T follicular helper cell (primary cell): ENCODE measurements at places on chromosomes 11 and 22.

DNA sequence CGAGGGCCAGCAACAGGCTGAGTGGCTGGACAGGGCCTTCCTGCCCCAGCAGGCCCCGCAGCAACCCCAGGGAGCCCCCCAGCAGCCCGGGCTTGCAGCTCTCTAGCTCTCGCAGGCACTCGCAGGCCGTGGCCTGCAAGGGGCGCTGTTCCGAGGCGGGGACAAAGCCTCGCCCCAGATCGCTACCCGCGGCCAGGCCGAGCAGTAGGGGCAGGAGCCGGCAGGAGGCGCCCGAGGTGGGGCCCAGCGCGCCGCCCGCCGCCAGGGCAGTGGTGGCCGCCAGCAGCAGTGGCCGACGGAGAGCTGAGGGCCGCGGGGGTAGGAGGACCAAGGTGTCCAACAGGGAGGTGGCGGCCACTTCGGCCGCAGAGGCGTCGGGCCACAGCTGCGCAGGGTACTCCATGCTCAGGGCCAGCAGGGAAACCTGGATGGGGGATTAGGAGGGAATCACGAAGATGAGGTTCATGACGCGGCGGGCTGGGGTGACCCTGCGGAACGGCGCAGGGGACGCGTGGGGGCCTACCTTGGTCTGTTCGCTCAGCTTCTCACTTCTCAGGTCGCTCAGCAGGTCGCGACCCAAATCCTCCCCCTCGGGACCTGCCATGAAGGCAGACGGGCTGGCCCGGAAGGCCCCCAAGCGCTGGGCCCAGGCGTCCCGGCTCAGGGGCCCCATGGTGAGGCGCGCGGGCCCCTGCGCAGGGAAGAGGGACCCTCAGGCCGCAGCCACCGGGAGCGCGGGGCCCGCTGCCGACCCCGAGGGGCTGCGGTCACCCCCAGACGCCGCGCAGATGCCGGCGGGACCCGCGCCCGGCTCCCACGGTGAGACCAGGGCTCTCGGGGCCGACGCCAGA, 632 bp downstream of the AP5B1 start:
- DNase-seq: peak; percentile 64

GRCh38 chr22:44436736-44437135, 61.3 kb downstream of the RTL6 start:
- DNase-seq: no peak

DNA sequence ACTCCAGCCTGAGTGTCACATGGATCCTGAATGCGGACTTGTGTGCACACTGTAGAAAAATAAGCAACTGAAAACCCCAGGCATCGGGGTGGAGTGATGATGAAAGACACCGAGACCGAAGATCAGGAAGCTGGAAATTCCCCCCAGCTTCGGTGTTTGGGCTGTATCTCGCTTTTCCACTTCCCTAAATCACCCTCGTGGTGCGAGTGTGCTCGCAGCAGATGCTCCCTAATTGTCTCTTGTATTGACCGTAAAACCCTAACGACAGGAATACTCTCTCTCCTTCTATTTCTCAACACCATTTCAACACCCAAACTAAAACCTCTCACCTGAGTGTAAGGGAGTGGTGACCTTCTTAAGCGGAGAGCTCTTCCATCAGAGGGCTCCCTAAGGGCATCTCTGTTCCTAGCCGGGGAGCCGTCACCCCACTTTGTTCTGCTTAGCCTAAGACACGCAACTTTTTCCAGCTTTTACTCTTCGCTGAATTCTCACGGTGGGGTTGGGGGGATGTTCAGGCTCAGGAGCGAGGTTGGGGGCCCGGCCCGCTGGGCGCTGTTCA, 635 bp upstream of the GRK3 start:
- no peak for DNase-seq

- DNase-seq: no peak
These were observed 100.4 kb downstream of the GALNT18 start for GRCh38 chr11:11521306-11522002.

GRCh38 chr11:64531906-64532312, 59.1 kb upstream of the SLC22A12 start:
- no peak for DNase-seq

DNA sequence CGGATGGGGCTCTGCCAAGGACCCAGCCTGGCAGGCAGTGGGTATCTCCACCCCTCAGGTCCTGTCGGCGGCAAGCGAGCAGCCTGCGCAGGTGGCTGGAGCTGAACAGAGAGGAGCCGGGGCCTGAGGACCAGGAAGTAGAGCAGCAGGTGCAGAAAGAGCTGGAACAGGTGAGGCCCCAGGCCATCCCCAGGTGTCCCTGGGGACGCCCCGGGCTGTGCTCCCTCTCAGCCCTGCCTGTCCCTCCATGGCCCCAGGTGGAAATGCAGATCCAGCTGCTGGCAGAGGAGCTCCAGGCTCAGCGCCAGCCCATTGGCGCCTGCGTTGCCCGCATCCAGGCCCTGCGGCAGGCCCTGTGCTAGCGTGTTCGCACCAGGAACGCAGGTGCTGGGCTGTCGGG, 44.0 kb downstream of the PISD start:
- DNase-seq: no peak

DNA sequence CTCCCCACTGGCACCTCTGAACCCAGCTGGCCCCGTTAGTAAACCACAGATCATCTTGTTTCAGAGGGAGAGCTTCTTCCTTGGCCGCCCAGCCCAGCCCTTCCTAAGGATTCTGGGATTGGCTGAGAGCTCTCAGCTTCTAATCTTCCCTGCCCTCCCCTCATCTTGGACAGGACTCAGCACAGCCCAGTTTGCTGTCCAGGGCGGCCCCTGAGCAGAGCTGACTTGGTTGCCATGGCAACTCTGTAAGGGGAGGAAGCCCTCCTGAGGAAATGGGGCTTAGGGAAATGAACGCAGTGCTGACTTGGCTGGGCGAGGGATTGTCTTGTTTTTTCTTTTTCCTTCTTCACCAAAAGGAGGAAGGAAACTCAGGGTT, 4.6 kb downstream of the APOL4 start:
- no peak for DNase-seq
